ENCODE measurements at places on chromosomes 7 and 10.

DNA sequence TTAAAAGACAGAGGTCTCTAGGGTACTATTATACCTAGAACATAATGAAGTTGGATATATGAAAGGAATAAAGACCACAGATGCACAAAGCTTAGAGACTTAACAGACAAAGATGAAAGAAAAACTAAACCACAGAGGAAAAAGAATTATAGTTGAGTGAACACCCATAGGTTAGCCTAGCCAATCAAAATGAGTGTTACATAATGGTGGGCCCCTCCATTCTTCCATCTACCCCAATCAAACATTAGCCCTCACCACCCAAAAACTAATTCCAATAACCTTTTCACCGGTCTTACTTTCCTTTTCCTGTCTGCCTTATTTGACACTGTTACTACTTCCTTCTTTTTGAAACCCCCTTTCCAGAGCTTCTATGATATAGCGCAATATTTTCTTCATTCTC lies 130.1 kb downstream of the ELMO1 start:
- no peak for DNase-seq

GRCh38 chr7:150721970-150722373 lies 5.6 kb downstream of the GIMAP1 start:
- DNase-seq: no peak

- no peak for DNase-seq
Measured at GRCh38 chr7:32479574-32480200, 10.5 kb downstream of the LSM5 start.

DNA sequence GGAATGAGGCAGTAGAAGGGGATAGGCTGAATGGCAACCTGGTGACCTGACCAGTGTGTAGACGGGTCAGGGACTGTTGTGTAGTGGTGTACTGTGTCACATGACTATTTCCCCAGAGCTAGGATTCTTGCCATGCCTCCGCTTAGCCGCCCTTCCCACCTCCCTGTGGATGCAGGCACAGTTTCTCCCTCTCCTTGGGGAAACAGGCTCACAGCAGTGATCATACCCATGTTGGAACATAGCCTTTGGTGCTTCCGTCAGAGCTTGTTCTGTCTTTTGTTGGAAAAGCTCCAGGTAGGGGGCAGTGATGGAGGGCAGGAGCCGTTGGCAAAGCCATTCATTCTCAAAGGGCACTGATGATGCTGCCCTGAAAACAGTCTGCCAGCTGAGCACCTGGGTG lies 44.3 kb downstream of the OGDH start:
- DNase-seq: peak; percentile 18

DNA sequence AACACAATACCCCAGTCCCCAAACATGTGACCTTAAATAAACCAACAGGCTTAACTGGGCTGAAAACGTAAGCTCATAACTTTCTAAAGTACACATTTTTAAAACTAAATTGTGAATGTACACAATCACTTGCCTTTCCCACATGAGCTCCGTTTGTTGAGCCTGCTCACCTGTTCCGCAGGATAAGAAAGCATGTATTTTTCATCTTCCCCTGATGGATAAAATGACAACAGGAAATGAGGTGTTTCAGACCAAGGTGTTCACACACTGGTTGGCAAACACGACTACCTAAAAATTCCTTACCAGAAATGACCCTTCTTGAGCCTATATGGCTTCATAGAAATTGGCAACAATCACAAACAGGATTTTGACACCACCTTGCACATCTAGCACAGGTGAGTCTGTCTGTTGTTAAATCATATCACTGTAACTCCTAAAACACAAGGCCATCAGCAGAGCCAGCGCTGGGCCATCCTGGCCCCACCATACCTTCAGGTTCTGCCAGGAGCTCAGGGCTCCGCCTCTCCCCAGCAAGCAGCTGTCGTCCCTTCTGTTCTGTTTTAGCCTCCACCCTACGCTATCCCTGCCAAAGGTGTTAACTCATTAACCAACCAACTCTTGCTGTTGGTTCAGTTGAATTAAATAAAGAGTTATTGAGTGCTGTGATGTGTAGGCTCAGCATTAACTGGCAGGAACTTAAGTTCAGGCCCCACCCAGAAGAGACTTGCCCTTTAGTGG lies 73.6 kb upstream of the RNF32 start:
- no peak for DNase-seq

DNA sequence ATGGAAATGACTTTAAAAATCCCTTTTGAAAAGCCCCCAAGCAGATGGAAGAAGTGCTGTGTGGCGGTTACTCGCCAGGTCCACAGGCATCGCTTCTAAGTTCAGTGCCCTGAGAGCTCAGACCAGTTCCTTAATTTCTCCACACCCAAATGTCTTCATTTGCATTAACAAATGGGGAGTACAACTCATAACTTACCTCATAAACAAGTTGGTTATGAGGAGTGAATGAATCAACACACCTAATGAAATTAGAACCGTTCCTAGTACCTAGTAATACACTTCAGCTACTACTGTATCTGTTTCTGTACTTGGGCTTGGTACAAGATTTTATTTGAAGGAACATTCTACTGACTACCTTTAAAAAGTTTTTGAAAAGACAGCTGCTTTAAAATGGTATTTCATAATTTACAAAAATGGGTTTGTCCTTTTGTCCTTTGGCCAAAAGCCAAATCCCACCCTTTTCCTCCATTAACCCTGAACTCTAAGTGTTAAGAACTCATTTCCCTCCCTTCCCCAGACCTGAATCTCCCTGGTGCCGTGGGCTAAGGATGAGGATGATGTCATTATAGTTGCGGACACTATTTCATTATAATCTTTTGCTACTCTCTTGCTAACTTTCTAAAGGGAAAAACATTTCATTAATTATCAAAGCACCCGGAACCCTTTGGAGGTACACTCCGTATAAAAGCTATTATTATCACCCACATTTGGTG lies 221.5 kb upstream of the CELF2 start:
- DNase-seq: no peak

DNA sequence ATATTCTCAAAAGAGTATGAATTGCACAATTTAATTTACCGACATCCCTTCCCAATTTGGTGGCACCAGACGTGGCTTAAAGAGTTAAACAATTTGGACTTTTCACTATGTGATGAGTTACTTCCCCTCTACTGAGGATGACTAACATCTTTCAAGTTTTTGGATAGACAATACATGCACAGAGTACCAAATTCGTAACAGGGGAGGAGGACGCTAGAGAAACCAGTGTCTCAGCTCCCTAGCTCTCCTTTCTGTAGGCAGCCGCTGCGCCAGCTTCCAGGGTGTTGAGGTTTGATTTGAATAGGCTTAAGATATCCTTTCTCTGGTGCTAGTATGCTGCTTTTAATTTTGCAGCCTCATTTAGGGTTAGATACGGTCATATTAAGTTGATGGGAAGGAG lies 69.2 kb downstream of the GNA12 start:
- no peak for DNase-seq

GRCh38 chr7:142556740-142557139 lies 192.5 kb upstream of the PRSS1 start:
- DNase-seq: no peak

GRCh38 chr10:100731407-100732240 lies 13.8 kb upstream of the PAX2 start:
- DNase-seq: no peak

DNA sequence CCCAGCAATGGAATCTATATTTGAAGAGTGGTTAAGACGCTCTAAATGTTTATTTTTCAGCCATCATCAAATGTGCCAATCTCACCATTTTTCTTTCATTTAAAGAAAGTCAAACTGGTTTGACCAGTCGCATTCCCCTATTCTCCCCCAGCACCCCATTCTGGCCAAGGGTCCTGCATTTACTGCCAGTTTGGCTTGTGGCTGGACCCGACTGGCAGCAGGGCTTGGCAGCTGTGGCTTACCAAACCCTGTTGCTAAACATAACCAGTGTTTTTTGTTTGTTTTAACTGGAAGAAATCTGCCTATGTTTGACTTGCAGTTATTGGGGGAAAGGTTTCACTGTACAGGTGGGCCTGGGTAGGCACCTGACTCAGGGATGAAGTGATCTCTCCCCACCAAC lies 116.3 kb downstream of the CYP26A1 start:
- DNase-seq: no peak

DNA sequence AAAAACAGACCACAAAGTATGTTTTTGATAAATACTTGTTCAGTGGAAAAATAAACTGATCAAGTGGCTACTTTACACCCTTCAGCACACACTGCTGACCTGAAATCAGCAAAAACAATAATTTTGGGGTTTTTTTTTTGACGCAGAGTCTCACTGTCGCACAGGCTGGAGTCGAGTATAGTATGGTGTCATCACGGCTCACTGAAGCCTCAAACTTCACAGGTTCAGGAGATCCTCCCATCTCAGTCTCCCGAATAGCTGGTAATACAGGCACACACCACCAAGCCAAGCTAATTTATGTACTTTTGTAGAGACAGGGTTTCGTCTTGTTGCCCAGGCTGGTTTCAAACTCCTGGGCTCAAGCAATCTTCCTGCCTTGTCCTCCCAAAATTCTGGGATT lies 30.6 kb downstream of the TARP start:
- DNase-seq: no peak

DNA sequence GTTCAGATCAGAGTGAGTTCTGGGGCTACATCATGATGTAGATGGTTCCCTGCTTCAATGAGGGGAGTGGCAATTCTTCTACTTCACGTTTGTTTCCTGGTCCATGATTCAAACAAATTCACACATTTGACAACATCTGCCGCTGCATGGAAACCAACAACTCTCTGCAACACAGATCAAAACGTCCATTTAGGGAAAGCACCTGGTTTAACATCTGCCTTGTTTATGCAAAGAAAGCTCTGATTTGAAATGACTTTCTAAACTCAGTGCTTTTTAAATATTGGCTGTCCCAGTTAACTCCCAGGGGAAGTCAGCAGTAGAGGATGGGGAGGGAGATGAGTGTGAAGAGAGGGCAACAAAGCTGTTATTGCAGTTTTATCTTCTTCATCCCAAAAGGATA lies 93.8 kb downstream of the GAD2 start:
- no peak for DNase-seq

Measured in substantia nigra (tissue), 51 donors.